Cardiac ventricle fibroblast (primary cell): ENCODE measurements at places on chromosomes 5 and 9. TPM values are rescaled to one million over a fixed set of nuclear protein-coding genes. Genes with fewer than 3 reads are reported as not detected.

The TIMD4 gene
- not detected in 2 replicates for total RNA-seq

The SLC45A2 gene
- not detected in 2 replicates for total RNA-seq

The CNTLN gene
- total RNA-seq = 6.5 and 7.7 TPM in 2 replicates

The TRPM3 gene
- 0.75 and 2.4 TPM in 2 replicates for total RNA-seq

The PGM5 gene
- total RNA-seq = 0.88 and 1.7 TPM in 2 replicates

The NINJ1 gene
- total RNA-seq = 25.8 and 31.6 TPM in 2 replicates

The C9orf153 gene
- total RNA-seq = 0.39 TPM in 1 of 2 replicates, not detected in the other

The CCL27 gene
- not detected in 2 replicates for total RNA-seq

The TOR4A gene
- 4.0 and 5.3 TPM in 2 replicates for total RNA-seq

The IL9 gene
- total RNA-seq = not detected in 2 replicates

The LCN10 gene
- not detected in 2 replicates for total RNA-seq

The GRM6 gene
- not detected in 2 replicates for total RNA-seq

The SV2C gene
- total RNA-seq = not detected in 2 replicates

The NME5 gene
- total RNA-seq = 1.7 and 2.6 TPM in 2 replicates

The FOXI1 gene
- not detected in 2 replicates for total RNA-seq

The UNC13B gene
- total RNA-seq = 15.1 and 16.8 TPM in 2 replicates

The PRUNE2 gene
- total RNA-seq = 12.7 and 15.6 TPM in 2 replicates

The PRDM9 gene
- total RNA-seq = not detected in 2 replicates

The BAAT gene
- total RNA-seq = 0.06 and 0.24 TPM in 2 replicates

The TRIM23 gene
- total RNA-seq = 8.1 and 10.9 TPM in 2 replicates

The RUSC2 gene
- 15.7 and 17.8 TPM in 2 replicates for total RNA-seq

The PCDHB3 gene
- total RNA-seq = 0.34 and 1.1 TPM in 2 replicates

The NRARP gene
- total RNA-seq = 0.29 and 1.7 TPM in 2 replicates

The BOD1 gene
- 45.1 and 50.4 TPM in 2 replicates for total RNA-seq

The TAF11L5 gene
- total RNA-seq = not detected in 2 replicates

The KLF9 gene
- total RNA-seq = 56.8 and 65.2 TPM in 2 replicates

The MRRF gene
- 21.8 and 25.7 TPM in 2 replicates for total RNA-seq

The FSTL4 gene
- total RNA-seq = not detected in 2 replicates

The SPINK6 gene
- 1.1 and 1.2 TPM in 2 replicates for total RNA-seq

The MELK gene
- total RNA-seq = 2.5 and 4.5 TPM in 2 replicates

The CKMT2 gene
- not detected in 2 replicates for total RNA-seq

The MYORG gene
- 4.8 and 5.1 TPM in 2 replicates for total RNA-seq

The LCN12 gene
- total RNA-seq = not detected in 2 replicates

The UBQLN1 gene
- total RNA-seq = 59.1 and 65.6 TPM in 2 replicates

The SPATA31E1 gene
- total RNA-seq = not detected in 2 replicates

The MRPL50 gene
- total RNA-seq = 9.4 and 10.6 TPM in 2 replicates

The ABO gene
- 0.06 TPM in 1 of 2 replicates, not detected in the other for total RNA-seq

The PCDHB6 gene
- 0.06 and 0.39 TPM in 2 replicates for total RNA-seq

The SHC3 gene
- total RNA-seq = 4.1 and 4.5 TPM in 2 replicates

The GLDC gene
- 0.64 and 1.3 TPM in 2 replicates for total RNA-seq

The GTF2H2 gene
- 18.0 and 24.5 TPM in 2 replicates for total RNA-seq

The CERCAM gene
- 242 and 250 TPM in 2 replicates for total RNA-seq

The ACSL6 gene
- total RNA-seq = not detected in 2 replicates

The TAS2R1 gene
- not detected in 2 replicates for total RNA-seq
